Astrocyte (in vitro differentiated cells and primary cell): ENCODE measurements at places on chromosomes 6 and 20. TPM values are rescaled to one million over a fixed set of nuclear protein-coding genes. Genes with fewer than 3 reads are reported as not detected.

DNA sequence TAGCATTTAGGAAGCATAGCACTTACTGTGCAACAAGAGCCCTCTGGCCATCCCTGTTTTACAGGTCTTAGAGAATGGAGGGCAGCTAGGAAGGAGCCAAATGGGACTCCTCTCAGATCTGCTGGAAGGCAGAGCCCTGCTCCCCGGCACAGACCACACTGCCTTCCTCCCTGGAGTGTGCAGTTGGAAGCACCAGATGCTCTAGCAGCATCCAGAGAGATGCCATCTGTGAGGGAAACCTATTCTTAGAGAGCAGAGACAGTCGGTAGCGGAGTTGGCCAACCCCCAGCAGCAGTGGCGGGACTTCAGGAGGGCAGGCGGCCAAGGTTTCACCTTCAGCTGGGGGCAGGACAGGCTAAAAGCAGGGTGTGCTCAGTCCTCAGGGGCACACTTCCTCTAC is 16.7 kb upstream of the E2F1 start:
- no peak overlapping the region for H3K4me3 ChIP-seq
- no peaks in the 10 kb centered on the region for H3K4me1 ChIP-seq
- DNase-seq: no peak
- no peaks in the 10 kb centered on the region for H3K27me3 ChIP-seq
- H3K36me3 ChIP-seq: no peaks in the 10 kb centered on the region

DNA sequence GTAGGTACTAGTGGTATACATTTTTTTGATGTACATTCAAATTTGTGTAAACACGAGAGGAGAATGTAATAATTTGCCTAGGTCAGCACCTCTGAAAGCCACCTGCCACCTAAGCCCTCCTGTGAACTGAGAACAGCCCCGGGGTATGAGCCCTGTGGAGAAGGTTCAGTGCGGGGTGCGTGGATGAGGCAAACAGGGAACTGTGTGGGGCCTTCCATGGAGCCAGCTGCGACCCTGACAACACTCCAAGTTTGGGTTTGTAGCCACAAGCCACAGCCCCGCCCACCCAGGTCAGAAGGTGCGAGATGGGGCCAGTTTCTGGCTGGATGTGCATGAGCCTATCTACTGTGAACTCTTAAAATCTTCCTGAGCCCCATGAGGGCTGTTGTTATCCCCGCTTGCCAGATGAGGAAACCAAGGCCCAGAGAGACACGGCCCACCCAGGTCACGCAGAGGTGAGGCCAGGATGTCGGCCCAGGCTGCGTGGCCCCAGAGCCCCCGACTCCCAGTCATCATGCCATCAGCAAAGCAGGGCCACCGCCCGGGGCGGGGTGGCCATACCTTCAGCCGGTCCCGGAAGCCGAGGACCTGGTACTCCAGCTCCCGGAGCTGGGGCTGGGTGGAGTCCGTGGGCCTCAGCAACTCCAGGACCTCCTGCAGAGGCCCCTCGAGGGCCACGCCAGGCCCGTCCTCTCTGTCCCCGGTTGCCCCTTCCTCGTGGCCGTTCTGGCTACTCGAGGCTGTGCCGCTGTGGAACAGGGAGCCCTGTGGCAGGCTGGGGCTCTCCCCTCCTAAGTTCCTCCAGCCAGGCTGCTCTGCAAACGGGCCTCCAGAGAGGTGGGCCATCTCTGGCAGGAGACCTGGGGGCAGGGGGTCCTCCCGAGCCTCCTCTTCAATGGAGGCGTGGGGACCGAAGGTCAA is 89.6 kb downstream of the RIPOR3 start:
- no peaks in the 10 kb centered on the region for H3K27me3 ChIP-seq
- no peak overlapping the region for H3K27ac ChIP-seq
- no peaks in the 10 kb centered on the region for H3K36me3 ChIP-seq
- no peaks in the 10 kb centered on the region for H3K4me1 ChIP-seq

DNA sequence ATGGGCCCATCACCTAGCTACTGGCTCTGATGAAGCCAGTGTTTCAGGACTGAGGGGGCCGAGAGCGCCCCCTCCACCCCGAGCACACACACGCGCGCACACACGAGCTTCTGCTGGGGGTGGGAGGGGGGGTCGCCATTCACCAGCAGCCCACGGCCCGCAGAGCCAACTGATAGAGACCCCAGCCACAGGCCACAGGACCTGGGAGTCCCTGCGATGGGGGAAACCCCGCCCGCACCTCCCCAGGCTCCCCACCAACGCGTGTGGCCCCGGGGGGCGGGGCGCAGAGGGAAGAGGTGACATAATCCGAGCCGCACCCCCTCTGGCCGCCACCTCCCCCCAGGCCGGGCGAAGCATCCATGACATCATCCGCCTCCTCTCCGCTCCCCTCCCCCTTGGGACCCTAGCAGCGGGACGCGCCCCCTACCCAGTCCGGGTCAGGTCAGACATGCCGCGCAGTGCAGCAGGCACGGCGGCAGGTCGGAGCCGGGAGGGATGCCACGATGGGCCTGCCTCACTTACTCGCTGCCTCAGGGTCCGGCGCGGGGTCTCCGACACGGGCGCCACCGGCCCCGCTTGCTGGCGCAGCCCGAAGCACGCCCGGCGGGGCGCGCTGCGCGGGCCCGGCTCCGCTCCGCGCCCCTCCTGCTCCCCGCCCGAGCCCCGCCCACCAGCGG is at the start of gene LZTS3:
Gene LZTS3 (minus strand): TSS at position 617 of the 677 bp plus-strand sequence. CDS start 6,386 bp downstream, outside the sequence.
- peak within 1 kb of the TSS; percentile 92 for H3K4me3 ChIP-seq
- peak; percentile 25 for DNase-seq
- peak within 1 kb of the TSS; percentile 81 for H3K27ac ChIP-seq
- peaks cover 7% of the 10 kb centered on the region for H3K27me3 ChIP-seq

DNA sequence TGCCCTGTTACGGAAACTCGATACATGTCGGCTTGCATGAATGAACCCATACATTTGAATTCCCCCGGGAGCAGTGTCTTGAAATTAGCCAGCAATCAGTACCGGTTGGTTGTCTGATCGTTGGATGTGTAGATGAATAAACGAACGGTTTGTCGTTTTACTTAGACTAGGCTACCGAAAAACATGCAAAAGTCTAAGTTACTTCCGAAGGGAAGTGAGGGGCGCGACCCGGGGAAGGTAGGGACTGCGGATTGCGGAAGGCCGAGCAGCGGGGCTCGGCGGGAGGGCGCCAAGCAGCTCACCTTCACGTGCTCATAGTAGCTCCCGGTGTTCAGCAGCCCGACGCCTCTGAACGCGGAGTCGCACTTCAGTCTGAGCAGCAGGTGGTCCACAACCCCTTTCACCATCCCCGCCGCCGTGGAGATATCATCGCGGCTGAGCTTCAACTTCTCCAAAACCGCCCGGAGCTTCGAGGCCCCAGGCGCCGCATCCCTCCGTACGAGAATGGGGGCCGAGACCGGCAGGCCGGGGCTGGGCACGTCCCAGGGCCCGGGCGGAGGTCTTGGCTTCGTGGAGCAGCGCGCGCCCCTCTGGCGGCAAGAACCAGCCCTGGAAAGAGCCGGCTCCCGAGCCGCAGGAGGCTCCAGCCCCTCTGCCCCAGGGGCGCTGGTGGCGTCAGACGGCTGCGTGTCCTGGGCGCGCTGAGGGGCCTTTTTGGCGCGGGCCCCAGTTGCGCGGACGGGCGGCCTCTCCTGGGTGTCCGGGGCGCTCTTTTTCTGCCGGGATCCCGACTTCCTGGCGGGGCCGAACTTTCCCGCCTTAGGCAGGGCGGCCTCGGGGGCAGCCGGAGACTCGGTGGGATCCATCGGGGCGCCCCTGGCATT is 632 bp downstream of the CGAS start:
- H3K4me3 ChIP-seq: peak overlapping the region; percentile 58
- peak overlapping the region; percentile 49 for H3K27ac ChIP-seq
- DNase-seq: peak; percentile 12
- no peaks in the 10 kb centered on the region for H3K27me3 ChIP-seq
- peaks cover 13% of the 10 kb centered on the region for H3K4me1 ChIP-seq
- H3K36me3 ChIP-seq: no peaks in the 10 kb centered on the region

GRCh38 chr6:134472046-134472445 is 154.1 kb upstream of the SGK1 start:
- peaks cover 6% of the 10 kb centered on the region for H3K4me1 ChIP-seq
- no peaks in the 10 kb centered on the region for H3K27me3 ChIP-seq
- H3K4me3 ChIP-seq: no peak overlapping the region
- no peak for DNase-seq
- H3K36me3 ChIP-seq: no peaks in the 10 kb centered on the region
- no peak overlapping the region for H3K27ac ChIP-seq

DNA sequence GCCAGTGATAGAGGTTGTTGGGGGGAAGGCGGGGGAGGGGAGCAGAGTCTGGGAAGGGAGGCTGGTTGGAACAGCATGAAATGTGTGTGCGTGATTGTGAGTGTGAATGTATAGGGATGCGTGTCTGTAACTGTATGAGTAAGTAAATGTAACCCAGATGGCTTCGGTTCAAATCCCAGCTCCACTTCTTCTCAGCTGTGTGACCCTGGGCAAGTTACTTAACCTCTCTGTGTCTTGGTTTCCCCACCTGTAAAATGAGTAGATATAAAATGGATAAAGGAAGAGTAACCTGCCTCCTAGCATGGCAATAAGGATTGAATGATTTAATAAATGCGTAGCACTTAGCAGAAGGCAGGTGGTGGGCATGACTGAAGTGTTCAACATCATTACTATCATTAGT is 24.1 kb downstream of the MAFB start:
- no peak overlapping the region for H3K27ac ChIP-seq
- no peaks in the 10 kb centered on the region for H3K36me3 ChIP-seq
- no peak overlapping the region for H3K4me3 ChIP-seq
- H3K4me1 ChIP-seq: no peaks in the 10 kb centered on the region

DNA sequence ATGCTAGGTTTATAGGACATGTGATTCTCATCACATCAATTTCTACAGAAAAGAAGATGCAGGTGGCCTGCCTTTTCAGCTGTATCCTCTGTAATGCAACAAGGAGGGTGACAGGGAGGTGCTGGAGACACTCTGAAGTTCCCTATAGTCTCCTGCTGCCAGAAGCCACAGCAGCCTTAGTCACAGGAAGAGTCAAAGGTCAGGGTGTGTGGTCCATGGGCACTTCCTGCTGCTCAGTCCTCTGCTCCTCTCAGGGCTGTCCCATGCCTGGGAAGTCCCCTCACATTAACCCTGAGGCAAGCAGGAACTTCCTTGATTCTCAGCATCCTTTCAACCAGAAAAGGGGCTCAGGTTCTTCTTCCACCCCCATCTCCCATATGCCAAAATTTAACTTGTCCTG is 144.8 kb upstream of the FOXA2 start:
- H3K4me3 ChIP-seq: no peak overlapping the region
- H3K27me3 ChIP-seq: no peaks in the 10 kb centered on the region
- H3K36me3 ChIP-seq: no peaks in the 10 kb centered on the region

DNA sequence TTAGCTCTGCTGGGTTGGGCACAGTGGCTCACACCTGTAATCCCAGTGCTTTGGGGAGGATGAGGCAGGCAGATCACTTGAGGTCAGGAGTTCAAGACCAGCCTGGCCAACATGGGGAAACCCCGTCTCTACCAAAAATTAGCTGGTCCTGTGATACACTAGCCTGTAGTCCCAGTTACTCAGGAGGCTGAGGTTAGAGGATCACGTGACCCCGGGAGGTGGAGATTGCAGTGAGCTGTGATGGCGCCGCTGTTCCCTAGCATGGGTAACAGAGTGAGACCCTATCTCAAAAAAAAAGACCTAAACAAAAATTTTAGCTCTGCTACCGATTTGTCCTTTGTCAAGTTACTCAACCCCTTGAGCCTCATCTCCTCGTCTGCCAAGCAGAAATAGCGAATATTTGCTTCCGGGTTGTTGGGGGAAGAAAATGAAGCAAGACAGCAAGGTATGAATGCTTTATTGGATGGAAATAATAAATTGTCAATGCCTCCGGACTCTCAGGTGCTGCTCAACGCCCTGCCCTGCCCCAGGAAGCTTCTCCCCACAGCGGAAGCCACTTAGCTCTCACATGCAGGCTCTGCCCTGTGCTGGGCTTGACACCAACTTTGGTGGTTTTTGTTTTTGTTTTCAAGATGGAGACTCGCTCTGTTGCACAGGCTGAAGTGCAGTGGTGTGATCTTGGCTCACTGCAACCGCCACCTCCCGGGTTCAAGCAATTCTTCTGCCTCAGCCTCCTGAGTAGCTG is 24.9 kb upstream of the ITCH start:
- no peak overlapping the region for H3K4me3 ChIP-seq
- no peak overlapping the region for H3K27ac ChIP-seq
- no peak for DNase-seq
- H3K27me3 ChIP-seq: no peaks in the 10 kb centered on the region
- peaks cover 9% of the 10 kb centered on the region for H3K4me1 ChIP-seq

DNA sequence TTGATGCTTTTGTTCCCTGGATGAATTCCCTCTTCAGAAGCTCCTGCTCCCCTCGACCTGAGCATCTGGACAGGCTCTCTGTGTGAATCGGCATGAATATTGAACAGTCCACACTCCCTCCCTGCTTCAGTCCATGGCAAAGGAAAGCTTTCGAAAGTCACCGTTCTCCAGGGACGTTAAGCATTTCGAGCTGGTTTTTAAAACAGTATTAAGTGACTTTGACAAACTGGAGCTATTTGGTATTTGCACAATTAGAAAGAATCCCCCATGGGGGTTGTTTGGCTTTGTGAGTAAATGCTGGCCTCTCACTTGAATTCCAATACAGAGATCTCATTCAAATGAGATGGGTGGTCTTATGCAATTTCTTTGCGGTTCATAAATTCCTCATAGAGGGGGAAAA is 85.3 kb upstream of the TIAM2 start:
- H3K4me3 ChIP-seq: no peak overlapping the region
- H3K36me3 ChIP-seq: no peaks in the 10 kb centered on the region
- peak; percentile 50 for DNase-seq

DNA sequence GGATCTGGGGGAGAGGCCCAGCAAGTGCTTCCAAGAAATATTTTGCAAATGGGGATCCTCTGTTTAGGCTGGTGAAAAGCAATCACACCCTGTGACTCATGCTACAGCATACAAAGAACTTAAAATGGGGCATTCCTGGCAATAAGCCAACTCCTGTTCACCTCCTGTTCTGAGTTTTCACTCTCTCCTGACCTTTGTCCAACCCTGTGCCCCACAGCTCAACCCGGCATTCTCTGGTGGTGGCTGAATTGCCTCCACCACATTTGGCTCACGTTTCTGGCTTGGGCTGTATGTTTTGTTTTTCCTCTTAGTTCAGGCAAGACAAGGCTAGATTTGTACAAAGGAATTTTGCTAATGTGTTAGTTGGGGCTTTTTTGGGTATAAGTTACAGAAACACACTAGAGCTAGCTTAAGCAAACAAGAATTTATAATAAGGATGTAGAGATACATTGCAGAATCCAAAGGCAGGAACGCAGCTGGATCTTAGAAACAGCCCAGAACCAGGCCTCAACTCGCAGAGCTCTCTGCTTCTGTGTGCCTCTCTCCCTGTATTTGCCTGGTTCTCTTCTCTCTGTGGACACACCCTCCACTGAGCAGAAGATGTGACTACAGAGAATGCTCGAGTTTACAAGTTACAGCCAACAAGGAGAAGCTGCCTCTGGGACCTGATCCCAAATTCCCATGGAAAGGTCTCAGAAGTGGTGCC is 9.4 kb downstream of the ABCC10 start:
- H3K4me1 ChIP-seq: peaks cover 14% of the 10 kb centered on the region
- peak; percentile 64 for DNase-seq
- H3K4me3 ChIP-seq: no peak overlapping the region
- no peak overlapping the region for H3K27ac ChIP-seq
- peaks cover 3% of the 10 kb centered on the region for H3K36me3 ChIP-seq

GRCh38 chr20:63176427-63177133 is 39.4 kb downstream of the YTHDF1 start:
- no peaks in the 10 kb centered on the region for H3K36me3 ChIP-seq
- H3K27ac ChIP-seq: no peak overlapping the region
- no peaks in the 10 kb centered on the region for H3K4me1 ChIP-seq

GRCh38 chr6:25893778-25894177 is 19.7 kb upstream of the SLC17A3 start:
- DNase-seq: no peak
- no peak overlapping the region for H3K4me3 ChIP-seq
- no peaks in the 10 kb centered on the region for H3K4me1 ChIP-seq
- H3K27me3 ChIP-seq: no peaks in the 10 kb centered on the region
- no peaks in the 10 kb centered on the region for H3K36me3 ChIP-seq

Gene POM121L2
- total RNA-seq: not detected in 2 replicates

Gene MPIG6B
- not detected in 2 replicates for total RNA-seq

Gene STX11
- total RNA-seq: 1.9 and 2.0 TPM in 2 replicates

Gene CYP24A1
- total RNA-seq: 0.60 and 0.73 TPM in 2 replicates

Gene FBXO30
- 12.8 and 13.6 TPM in 2 replicates for total RNA-seq
